ENCODE measurements at places on chromosomes 11 and 22. TPM values are rescaled to one million over a fixed set of nuclear protein-coding genes. Genes with fewer than 3 reads are reported as not detected.
A peak's percentile ranks its signal among the peaks of the same experiment; 100 is the strongest.

DNA sequence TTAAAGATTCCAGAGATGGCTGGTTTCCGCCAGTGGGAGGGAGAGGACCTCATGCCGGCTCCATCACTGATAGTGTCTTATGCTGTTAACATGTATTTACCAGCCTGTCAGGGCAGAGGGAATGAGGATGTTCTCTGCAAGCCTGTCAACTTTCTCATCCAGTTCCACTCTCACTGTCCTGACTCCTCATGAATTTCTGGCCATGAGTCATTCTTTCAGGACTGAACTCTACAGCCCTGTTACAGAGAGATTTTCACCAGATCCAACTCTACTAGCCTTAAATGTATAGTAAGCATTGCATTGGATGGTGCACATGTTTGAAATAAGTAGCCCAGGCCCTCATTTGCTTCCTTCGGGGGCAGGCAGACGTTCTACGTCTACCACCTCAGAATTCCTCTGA, 387.7 kb downstream of the TMEM135 start:
- DNase-seq = no peak

DNA sequence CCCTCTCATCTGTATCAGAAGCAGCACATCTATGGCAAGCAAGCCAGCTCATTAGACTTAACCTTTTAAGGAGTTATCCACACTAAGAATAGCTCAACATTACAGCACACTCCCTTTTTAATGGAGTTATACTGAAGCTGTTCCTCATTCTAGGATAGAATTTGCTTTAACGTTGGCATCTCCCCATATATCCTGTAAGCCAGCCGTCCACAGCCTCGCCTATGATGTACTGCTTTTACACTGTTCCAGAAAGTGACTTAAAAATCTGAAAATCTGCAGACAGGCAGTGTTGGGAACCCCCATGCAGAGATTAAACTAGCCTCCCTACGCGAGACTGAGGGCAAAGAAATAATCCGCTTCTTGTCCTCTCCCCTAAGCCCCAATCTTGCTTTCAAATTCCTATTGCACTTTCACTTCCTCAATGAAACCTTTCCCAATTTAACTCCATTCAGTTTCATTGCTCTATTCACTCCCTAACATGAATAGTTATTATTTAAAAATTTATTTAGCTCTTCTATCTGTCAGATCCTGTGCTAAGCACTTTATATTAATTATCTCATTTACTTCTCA, 225.0 kb downstream of the BLID start:
- DNase-seq = no peak

DNA sequence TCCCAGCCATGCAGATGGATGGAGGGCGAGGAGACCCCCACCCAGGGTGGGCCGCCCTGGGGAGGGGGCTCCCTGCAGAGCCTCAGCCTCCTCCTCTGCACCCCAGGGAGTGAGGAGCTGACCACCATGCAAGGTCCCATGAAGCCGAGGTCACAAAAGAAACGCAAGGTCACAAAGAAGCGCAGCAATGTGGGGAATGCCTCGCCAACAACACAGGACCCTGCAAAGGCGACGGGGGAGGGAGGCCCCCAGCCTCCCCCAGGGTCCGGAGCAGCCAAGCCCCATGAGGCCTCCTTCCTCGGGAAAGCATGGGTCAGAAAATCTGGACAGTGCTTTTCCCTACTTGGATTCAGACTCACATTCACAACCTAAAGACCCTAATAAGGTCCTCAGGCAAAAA, 191.5 kb downstream of the BRD1 start:
- no peak for DNase-seq

DNA sequence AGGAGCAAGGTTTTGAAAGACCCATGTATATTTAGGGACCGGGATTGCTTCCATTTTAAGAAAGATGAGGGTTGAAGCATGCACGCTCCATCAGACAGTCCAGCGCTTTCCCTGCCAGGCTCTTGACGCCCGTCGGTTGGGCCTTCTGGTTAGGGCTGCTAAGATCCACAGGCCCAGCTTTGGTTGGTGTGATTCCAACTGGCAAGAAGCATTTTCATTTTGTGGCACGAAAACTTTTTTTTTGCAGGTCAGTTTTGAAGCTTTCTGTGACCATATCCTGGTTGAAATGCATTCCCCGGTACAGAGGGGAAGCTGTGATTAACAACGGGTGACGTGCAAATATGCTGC, 34.3 kb upstream of the MPPED1 start:
- no peak for DNase-seq

DNA sequence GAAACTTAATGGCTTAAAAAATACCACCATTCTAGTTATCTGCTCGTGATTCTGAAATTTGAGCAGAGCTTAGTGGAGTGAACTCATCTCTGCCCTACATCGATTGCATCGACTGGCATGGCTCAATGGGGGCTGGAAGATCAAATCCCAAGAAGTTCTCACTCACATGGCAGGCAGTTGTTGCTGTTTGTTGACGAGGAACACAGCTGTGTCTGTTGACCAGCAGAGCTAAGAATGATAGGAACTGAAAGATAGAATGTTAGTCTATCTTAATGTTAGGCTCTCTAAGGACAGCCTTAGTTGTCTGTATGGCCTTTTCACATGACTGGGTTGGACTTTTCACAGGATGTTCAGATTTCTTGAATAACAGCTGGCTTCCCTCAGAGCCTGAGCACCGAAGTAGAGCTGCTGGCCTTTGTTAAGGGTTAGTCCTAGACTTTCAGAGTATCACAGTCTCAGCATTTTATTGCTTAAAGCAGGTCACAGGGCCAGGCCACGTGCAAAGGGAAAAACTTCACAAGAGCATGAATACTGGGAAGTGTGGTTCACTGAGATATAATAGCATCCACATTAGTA, 31.6 kb upstream of the IZUMO1R start:
- DNase-seq = no peak

GRCh38 chr11:94134651-94135512, 6.2 kb downstream of the PANX1 start:
- no peak for DNase-seq

DNA sequence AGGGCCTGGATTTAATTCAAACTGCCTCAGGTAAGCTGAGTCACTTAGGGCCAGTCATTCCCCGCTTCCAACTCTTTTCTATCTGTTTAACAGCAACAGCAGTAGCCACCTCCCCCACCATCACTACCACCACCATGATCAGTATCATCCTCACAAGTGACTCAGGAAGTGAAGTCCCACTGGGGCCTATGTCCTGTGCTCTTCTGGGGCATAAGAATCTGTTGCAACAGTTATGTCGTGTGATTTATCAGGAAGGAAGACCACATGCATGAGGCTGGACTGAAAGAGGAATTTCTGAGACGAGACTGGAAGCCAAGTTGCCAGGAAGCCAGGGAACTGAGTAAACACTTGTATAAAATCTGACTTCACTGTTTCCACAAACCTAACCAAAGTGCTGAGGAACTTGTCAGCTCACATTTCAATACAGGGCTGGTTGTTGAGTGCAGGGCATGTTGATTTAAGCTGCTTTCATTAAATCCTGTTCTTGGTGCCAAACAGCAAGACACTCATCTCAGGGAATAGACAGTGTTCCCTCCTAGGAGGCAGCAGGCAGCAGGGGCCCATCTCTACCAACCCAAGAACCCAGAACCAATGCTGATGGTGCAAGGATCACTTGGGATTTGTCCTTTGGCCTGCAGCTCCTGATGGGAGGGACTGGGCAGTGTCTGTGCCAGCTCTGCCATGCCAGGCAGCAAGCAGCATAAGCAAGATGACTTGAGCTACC, 226.7 kb upstream of the NARS2 start:
- peak; percentile 76 for DNase-seq

GRCh38 chr11:34730544-34731295, 109.8 kb downstream of the EHF start:
- DNase-seq = no peak

DNA sequence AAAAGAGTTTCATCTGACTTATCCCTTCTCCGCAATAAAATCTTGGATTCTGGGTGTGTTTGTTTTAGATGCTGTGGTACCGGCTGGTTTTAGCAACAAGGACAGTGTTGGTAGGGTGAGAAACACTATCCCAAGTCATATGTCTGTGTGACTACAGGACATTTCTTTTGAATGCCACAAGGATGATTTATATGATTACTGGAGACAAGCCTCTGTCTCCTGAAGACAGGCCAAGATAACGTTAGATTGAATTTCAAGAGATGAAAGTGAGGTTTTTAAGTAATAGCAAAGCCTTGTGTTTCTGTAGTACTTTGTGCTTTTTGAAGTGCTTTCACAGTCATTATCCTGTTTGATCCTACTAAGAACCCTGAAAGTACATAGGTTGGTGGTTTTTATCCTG, 101.6 kb downstream of the COMMD9 start:
- DNase-seq = no peak

The EFEMP2 gene
- polyA plus RNA-seq = 84.6 TPM

DNA sequence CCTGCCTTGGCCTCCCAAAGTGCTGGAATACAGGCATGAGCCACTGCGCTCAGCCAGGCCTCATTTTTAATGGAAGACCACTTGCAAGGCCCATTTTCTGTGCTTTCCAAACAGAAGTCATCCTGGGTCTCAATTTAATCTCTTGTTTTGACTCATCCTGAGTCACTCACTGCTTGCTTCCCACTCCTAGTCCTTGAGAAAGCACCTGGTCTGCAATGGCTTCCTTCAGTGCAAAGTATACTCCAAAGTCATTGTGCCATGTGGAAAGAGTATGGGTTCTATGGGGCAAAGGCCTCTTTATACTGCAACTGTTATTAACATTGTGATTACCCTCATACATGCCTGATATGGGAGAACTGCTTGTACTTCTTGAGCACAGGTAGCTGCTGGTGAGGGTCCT, 18.3 kb upstream of the SLC5A1 start:
- DNase-seq = no peak

The NADSYN1 gene
- 19.3 TPM for polyA plus RNA-seq

DNA sequence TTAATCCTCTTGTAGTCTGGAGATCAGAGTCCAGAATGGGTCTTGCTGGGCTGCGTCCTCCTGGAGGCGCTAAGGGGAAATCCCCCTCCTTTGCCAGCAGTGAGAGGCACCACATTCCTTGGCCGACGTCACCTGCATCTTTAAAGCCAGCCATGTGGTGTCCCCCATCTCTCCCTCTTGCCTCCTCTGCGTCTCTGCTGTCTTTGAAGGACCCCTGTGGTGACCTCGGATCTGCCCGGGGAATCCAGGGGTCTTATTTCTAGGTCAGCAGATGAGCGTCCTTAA, 27.2 kb upstream of the PARVB start:
- DNase-seq = no peak

The SCGB1D2 gene
- not detected for polyA plus RNA-seq

The PRPF19 gene
- polyA plus RNA-seq = 76.3 TPM

DNA sequence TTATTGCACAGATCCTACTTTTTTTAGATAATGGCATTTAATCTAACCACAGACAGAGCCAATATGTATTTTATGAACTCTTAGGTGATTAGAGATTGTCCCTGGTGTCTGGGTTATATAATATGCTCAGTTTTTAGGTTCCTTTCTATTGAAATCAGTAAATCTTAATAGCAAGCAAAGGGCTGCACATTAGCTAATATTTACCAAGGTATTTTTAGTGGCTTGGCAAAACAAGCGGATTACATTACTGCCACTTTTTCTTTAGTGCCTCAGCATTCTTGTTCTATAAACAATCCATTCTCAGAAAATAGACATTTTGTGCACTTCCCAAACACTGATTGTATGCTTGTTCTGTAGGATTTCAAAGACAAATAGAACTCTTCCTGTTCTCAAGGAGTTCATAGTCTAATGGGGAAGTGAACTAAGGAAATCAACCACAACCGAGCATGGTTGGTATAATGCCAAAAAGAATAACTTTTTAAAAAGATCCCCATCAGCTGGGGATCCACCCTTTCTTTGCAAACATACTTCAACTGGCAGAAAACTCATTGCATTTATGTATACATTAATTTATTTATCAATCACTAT, 23.8 kb downstream of the KCNJ1 start:
- no peak for DNase-seq

- no peak for DNase-seq
These were observed 32.9 kb downstream of the PISD start for GRCh38 chr22:31628969-31629708.

DNA sequence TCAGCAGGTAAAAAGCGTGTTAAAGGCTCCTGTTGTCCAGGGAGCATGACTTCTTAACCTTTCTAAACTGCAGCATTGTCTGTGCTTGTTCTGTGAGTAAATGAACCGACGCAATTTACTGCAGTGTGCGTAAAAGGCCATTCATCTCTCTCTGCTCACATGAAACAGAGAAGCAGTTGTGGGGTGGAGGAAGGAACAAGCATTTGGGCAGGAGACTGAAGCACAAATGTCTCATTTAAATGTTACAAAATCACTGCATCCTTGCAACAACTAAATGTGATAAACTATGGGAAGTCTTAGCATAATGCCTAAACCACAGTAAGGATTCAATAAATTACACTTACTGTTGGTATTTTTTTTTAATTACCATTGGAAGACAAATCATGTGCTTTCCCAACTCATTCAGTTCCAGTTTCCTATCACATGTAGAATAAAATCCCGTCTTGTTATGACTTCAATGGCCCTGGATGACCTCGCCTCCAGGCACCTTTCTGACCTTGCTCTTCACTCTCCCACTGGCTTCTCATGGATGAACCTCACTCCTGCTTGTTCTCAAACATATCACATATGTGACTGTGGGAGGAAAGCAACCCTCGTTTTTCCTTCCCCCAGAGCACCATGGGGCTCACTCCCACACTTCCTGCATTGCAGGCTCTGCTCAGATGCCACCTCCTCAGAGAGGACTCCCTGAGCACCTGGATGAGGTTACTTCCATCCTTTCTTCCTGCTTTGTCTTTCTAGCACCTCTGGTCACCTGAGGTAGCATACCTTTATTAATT, 21.6 kb upstream of the RFPL2 start:
- DNase-seq = no peak

GRCh38 chr11:75269896-75270295, 29.3 kb downstream of the TPBGL start:
- no peak for DNase-seq

DNA sequence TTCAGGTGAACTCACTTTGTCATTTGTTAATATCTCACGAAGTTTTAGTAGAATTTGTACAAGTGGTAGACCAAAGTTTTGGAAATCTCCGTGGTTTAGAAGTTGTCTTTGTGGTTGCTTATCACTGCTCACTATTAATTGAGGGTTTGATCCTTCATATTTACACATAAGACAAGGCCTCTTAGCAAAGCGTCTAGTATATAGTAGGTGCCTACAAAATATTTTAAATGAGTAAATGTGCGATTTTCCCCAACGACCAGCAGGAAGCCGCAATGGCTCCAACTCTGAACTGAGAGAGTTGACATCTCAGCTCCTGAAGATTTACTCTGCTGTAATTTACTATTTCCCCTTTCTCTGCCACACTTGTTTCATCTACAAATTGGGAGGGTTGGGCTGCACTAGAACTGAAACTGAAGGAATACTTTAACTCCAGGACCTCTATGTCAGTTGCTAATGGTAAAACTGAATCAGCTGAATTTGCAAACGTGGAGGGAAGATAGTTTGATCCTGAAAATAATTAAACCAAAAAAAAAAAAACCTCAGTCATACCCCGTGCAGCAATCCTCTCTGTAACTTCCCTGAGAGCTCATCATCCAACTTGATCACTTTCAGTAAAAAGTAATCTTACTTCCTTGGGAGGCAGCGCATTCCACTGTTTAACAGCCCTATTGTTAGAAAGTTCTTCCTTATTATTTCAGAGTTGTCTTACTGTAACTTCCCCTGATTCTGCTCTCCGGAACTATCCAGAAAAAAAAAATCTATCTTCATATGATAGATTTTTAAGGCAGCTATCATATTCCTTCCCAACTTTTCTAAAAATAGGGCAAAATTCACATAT, 1.3 kb upstream of the SBF2 start:
- DNase-seq = no peak

The POTEH gene
- polyA plus RNA-seq = not detected

- DNase-seq = no peak
These were observed 4.9 kb downstream of the TPBGL start for GRCh38 chr11:75245356-75246005.

The CNTN5 gene
- polyA plus RNA-seq = not detected
